Cerebellar nuclear complex (tissue), 1 donor: ENCODE measurements at places on chromosomes 1 and 21.

DNA sequence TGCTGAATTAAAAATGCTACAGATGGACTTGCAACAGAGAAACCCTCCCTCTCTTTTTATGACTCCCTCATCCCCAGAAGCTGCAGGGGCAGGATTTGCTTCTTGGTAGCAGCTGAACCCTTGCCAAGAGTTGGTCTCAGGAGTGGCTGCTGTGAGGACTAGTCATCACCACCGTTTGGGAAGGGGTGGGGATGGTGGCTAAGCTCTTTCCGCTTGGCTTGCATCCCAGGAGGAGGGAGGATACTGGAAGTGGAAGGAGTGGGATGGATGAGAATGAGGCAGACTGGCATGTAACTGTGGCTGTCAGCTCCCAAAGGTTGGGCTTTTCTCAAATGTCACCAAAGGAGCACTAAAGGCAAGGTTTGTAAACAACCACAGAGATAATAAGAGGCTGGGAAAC, 50.8 kb upstream of the COL24A1 start:
- no peak for DNase-seq

- DNase-seq: no peak
Observed at GRCh38 chr1:167126317-167126716, 32.4 kb downstream of the STYXL2 start.

DNA sequence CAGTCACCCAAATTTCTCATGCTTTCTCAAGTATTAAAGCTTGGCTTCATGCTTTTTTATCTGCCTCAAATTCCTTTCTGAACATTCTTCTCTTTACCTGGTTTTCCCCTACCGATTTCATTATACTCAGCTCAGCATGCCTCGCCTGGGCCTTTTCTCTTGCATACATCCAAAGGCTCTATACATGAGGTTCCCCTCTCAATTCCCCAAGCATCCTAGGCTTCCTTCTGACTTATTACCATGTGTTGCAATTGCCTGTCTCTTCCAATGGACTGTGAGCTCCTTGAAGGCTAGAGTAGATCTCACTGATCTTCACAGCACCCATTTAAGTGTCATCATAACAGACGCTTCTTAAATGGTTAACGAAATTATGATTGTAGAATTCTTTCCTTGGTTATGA, 24.1 kb upstream of the CYP4A22 start:
- no peak for DNase-seq

DNA sequence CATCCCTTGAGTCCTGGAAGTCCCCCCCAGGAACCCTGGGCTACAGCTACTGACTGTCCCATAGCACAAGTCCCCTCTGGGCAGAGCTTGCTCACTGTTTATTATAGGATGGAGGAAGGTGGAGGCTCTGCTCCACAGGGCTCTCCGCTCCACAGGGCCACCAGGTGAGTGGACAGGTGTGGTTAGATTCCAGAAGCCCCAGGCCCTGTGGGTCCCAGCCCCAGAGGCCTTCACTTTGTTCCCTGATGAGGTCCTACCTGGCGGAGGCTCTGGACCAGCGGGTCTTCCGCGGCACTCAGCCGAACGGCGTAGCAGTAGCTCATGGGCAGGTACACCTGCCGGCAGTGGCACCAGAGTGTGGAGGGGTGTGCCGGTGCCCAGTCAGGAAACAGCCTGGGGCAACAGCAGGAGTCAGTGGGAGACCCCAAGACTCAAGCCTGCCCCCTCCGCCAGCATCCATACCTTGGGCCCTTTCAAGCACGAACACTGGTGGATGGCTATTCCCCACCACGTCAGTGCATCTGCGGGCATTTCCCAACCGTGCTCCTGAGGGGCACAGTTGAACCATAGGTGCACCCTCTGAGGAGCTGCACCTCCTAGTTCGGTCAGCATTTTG, 12.3 kb downstream of the LSS start:
- no peak for DNase-seq

DNA sequence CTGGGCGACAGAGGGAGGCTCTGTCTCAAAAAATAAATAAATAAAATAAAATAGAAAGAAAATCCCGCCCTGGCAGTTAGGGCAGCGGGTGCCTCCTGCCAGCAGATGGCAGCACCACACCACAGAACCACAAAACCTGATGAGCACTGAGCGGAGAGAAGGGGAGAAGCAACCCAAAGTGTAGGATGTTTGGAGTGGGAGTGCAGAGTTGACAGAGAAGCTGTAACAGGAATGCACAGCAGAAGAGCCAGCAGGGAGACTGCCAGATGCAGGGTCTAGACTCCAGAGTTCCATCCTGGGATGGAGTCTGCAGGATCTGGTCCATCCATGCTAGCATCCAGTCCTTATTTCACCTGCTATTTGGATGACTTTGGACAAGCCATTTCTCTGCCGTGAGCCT, 29.7 kb upstream of the KIRREL1 start:
- DNase-seq: no peak

- no peak for DNase-seq
Observed at GRCh38 chr1:202349206-202349928, 868 bp downstream of the PPP1R12B start.

GRCh38 chr1:16955186-16955585, 25.2 kb downstream of the MFAP2 start:
- DNase-seq: no peak

DNA sequence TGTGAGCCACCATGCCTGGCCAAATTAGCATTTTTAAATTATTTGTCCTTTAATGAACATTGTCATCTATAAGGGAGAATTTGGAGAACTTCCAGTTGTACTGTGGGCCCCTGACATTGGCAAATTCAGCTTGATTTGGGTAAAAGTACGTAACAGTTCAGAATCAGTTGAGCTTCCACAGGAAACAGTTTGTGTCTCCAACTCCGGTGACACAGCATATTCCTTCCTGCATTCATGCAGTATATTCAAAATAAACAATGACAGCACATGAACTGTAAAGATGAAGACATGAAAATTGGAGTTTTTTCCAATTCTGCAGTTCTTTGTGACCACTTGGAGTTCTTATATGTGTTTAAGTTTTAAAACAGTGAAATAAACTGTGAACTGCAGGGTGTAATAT, 28.2 kb downstream of the RNF220 start:
- no peak for DNase-seq

- no peak for DNase-seq
Observed at GRCh38 chr1:201171063-201172036, 17.1 kb upstream of the TMEM9 start.

DNA sequence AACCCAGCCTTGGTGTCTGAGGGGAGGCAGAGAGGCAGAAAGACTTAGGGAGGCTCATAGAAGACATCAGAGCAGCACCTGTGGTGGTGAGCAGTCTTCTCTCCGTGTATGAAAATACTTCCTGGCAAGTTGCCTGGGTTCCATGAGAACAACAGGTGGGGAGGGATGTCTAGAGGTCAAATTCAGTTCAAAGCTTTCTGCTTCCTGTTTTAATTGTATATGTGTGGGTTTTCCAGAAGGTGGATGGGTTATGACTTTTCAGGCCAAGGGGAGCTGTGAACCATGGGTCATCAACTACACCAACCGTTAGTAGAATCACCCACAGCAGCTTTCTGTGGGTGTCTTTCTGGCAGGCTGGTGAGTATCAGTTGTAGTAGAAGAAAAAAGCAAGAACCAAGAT, 4.1 kb upstream of the FCRL2 start:
- no peak for DNase-seq

- DNase-seq: no peak
Observed at GRCh38 chr1:6177681-6178380, 2.3 kb downstream of the CHD5 start.

GRCh38 chr1:159196543-159196942, 8.1 kb upstream of the ACKR1 start:
- no peak for DNase-seq

DNA sequence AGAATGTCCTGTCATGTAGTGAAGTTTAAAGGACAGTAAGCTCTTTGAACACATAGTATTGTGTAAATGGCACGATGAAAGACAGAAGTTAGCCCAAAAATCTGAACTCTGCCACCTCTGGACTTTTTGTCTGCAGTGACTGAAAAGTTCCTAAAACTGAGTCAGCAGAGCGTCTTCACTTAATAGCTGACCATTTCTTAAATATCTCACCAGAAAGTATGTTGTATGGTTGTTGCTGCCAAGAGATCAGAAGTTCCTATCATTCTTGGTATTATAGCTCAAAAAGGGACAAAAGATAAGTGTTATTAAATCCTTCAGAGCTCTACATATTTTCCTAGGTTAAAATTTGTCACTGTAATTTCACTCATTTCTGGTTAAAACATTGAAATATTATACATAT, 1003.0 kb downstream of the TTLL7 start:
- DNase-seq: no peak

DNA sequence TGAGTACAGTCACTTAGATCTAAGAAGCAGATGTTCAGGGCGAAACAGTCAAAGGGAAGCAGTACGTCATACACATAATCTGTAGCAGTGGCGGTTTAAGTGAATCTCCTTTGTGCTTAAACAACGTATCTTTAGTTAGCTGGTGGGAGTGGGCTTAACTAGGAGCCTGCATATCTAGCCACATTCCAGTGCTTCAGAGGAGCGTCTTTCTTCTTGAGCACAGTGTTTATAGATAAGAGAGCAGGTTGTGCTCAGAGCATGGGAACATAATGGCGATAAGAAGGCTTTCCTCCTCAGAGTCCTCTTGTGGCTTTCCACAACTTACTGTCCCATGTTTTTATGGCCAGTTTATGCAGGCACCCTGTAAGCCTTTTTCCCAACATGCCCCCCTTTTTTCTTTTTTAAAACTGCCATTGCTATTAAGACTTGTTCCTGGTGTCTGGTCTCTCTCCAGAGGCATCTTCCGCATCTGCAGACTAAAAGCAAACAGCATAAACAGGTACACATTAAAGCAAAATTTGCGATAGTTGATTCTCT, 3.2 kb downstream of the DAP3 start:
- DNase-seq: no peak

DNA sequence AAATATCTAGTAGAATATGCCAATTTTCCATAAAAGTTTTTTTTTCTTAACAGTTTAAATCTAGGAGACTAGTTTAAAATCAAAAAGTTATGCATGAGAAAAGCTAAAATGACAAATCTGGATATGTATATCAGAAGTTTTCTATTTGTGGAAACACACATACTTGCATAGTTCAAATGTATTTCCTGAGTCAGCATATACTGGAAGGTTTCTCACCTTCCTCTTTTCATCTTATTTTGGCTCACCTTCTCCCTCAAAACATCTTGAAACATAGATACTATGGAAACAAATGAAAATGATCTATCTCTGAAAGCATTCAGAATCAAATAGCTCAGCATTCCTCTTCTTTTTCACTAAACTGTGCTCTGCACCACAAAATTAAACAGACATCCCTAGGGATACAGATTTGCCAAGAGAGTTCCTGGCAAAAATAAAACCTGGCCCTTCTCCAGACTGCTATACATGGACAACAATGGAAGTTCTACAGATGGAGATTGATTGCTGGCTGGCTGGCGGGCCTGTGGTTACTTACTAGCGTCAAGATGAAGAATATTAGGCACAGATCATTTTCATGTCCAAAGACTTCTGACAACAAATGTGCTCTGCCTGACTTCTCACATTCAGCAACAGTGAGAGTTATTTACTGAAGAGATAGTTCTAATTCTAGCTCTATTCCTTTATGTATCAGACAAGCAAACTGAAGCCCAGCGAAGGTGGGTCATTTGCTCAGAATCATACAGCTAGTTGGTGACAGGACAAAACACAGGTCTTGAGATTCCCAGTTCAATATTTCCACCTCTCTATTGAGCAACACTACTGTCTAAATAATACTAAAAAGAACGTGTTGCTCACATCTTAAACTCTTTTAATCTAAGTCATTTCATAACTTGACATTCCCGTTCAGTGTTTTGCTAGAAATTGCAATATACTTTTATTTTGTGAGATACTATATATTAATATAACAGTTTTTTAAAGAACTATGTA, 26.6 kb downstream of the DIPK1A start:
- no peak for DNase-seq

DNA sequence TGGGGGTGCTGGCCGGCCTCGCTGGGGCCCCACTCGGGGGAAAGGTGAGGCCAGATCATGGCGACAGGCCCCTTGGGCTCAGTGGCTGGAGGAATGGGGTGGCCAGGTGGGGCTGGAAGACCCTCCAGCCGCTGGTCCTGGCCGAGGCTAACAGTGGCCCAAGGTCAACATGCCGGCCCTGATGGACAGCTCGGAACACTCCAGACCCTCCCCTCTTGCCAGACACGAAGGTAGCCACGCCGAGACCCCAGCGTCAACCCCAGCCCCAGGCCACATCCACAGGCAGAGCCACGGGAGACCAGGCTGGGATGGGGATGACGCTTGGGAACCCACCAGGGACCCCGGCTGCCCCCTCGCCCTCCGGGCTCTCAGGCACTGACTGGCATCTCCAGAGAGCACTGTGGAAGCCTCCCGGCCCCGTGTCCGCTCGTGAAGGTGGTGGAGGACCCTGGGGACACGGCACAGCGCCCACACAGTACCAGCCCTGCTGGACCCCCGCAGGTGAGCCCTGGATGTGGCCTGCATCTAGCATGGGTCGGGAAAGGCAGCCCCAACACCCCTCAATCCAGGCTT, 905 bp upstream of the C1QTNF12 start:
- DNase-seq: no peak

- DNase-seq: no peak
Observed at GRCh38 chr1:1332031-1332755, 1.1 kb downstream of the TAS1R3 start.

DNA sequence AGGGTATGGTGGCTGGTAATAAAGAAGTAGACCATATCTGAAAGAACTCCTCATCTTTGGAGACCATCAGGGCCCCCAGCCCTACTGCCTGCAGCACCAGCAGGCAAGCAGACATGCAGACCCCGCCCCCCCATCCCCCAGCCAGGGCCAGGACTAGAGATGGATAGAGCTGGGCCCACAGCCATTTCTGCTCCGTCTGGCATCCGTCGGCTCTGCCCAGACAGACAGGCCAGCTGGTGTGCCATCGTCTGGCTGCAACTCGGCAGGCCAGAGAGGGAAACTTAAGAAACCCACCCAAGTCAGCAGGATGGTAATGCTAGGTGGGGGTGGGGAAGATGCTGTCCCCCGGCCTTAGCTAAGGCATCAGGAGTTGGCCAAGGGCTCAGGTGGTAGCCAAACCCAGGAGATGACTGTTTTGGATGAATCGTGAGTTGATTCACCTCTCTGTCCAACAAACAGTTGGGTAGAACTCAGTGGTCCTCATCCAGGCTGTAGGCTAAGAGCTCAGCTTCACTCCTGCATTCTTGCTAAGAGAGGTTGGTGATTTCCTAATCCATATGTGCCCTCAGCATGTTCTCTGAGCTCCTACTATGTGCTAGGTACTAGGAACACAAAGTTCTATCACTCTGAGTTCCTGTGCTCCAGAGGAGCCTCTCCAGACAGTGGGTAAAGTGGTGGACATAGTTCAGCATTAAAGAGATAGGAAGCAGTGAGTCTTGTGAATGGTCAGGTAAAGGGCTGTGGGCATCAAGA, 23.2 kb upstream of the TMEM222 start:
- no peak for DNase-seq
